ENCODE measurements at places on chromosomes 2 and 18.
A peak's percentile ranks its signal among the peaks of the same experiment; 100 is the strongest.

- peak; percentile 73 for DNase-seq
Observed at GRCh38 chr2:240604291-240604938, 17.9 kb downstream of the CAPN10 start.

DNA sequence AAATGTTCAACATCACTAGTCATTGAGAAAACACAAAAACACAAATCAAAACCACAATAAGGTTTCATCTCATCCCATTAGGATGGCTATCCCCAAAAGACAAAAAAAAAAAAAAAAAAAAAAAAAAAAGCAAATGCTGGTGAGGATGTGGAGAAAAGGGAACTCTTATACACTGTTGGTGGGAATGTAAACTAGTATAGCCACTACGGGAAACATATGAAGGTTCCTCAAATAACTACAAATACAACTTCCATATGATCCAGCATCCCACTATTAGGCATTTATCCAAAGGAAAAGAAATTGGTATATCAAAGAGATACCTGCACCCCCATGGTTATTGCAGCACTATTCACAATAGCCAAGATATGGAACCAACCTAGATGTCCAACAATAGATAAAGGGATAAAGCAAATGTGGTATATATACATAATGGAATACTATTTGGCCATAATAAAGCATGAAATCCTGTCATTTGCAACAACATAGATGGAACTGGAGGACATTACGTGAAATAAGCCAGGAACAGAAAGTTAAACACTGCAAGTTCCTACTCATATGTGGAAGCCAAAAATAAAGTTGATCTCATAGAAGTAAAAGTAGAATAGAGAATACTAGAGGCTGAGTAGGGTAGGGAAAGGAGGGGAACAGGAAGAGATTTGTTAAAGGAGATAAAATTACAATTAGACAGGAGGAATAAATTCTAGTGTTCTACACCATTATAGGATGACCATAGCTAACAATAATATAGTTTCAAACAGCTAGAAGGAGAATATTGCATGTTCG is 8.4 kb downstream of the POLR1A start:
- no peak for DNase-seq

DNA sequence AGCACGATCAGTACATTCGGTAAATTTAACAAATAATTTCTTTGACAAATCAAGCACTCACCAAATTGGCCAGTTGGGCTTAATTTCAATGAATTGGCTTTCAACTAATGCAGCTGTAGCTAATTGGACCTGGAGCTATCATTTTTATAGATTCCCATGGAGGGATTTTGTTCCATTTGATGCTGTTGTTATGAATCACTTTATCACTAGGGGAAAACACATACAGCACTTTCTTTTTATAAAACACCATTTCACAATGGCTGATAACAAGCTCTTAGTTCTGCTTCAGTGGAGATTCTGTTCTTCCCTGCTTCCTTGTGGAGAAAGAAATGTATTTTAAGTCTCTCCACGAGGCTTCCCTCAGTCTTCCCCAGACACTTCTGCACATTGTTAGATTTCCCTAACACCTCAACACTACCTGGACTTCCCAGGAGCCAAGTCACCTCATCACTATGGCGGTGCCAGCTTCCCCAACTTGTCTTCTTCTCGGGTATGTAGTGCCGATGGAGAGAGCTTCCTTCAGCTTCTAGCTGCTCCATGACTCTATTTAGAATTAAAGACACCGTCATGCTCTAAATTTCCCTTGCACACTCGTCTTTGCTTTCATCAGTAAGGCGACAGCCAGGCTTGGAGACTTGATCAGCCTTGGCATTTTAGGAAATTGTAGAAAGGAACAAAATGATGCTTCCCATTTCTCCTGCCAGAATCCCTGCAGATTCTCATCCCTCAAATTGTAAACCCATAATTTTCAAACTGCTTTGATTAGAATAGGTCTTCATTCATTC is 72.0 kb downstream of the INPP5D start:
- no peak for DNase-seq

DNA sequence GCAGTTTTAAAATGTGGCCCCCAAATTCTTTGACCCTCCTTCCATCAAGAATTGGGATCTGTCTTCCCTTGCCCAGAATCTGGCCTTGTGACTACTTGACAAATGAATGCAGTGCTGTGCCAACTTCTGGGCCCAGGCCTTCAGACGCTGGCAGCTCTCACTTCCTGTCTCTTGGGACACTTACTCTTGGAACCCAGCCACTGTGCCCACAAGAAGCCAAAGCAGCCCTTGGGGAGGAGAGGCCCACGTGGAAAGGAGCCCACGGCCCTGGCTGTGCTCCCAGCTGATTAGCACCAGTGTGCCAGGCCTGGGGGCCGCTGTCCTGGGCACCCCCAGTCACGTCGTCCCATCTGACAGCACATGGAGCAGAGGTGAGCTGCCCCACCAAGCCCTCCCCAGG is 56.6 kb downstream of the RPL37A start:
- no peak for DNase-seq

DNA sequence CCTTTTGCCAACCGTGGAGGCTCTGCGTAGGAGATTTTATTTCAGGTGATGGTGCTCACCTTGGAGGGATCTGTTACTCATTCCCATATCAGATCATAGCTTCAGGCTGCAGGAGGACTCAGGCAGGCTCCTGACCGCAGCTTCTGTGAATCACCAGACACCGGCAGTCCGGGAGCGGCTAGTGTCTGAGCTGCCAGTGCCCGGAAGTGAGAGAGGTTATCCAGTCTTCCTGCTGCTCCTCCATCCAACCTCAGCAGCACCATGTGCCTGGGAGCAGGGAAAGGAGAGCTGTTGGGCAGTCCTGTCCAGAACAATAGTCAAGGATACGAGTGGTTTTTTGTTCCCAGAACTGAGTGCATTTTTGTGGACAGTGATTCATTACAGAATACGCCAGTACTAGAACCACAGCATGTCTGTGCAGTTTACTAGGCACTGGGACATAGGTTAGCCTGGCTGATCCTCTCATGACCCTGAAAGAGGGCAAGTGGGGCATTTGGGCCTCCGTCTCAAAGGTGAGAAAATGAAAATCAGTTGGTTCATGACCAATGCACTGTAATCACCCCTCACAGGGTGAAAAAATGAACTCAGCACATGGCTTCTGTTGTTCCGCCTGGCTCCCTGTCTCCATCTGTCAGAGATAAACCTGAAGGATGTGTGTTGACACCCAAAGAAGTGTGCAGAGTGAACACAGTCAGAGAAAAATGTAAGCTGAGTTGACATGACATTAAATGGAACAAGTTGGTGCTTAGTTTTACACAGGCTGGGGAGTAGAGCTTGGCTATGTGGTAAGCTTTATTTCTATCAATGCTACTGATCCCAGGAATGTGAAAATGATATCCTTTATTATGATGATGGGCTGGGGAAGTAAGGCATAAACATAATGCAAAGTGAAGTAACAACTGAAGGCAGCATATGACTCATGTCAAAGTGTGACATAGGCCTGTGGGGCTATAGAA is 12.2 kb downstream of the FHOD3 start:
- DNase-seq, result no peak

DNA sequence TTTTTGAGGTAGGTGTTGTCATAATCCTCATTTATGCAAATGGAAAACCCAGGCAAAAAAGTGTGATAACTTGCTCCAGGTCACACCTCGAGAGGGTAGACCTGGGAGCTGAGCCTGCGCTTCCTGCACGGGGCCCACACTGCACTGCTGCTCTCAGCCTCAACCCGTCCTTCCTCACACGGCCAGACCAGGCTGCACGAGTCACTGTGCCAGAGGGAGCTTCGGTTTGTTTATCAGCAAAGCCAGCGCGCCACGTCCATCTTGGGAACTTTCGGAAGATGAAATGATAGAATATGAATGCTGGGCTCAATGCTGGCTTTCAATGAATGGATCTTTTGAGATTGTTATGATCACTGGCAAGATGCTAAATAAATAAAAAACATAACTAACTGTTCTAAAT is 14.4 kb downstream of the COPS9 start:
- DNase-seq, result no peak

DNA sequence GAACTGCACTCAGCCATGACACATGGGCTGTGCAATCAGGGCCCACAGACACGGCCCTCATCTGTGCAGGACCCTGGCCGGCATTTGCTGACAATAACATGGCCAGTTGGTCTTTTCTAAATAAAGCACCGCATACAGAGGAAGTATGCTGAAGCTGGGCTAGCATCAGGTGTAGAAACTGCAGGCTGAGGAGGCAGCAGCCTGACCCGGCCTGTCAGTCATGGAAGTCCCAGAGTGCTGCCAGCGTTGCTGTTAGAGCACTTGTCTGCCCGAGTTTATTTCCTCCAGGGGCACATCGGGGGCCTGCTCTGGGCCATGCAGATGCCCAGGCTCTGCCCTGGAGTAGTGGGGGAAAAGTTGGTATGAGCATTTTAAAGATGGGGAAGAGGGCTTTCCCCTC is 4.1 kb upstream of the PTPN18 start:
- DNase-seq, result no peak
